Neural crest cell (in vitro differentiated cells): ENCODE measurements at places on chromosomes 1 and 21. TPM values are rescaled to one million over a fixed set of nuclear protein-coding genes. Genes with fewer than 3 reads are reported as not detected.

LHX4 gene
- 0.91 and 0.96 TPM in 2 replicates for total RNA-seq

NASP gene
- total RNA-seq: 455 and 466 TPM in 2 replicates

DNA sequence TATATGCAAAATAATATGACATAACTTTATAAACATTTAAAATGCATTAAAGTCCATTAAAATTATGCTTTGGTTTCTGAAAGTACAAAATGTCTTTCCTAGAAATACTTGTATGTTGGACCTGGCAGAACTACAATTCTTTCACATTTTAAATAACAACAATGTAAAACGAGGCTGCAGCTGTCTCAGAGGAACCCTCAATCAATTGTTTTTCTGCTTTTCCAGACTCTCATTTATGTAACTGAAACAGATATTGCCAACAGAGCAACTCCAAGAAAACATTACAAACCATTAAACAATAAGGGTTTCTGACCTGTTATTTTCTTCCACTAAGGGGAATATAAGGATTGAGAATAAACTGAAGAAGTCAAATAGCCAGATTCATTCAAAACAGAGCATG is 1193.4 kb downstream of the NCAM2 start:
- no peak for DNase-seq

DNA sequence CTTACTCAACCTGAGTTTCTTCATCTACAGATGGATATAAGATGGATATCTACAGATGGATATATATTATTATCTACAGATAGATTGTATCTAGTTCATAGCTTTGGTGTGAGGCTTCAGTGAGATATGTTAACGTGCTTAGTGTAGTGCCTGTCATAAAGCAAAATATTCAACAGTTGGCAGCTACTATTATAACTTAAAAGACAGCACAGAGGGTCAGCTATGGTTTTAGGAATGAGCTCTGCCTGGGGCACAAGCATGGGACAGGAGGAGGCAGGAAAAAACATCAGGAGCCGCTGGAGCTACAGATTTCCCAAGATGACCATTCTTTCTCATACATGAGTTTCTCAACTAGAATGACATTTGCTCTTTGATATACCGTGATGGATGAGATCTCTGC is 1.3 kb upstream of the CYB5R1 start:
- no peak for DNase-seq
